Umbilical cord (tissue), 2 donors: ENCODE measurements at places on chromosomes 13 and 19. TPM values are rescaled to one million over a fixed set of nuclear protein-coding genes. Genes with fewer than 3 reads are reported as not detected.

- no peak for DNase-seq
Measured at GRCh38 chr13:77207943-77208342, 119.0 kb downstream of the MYCBP2 start.

- no peak for DNase-seq
Measured at GRCh38 chr19:49553451-49554271, 25.9 kb downstream of the RCN3 start.

- no peak for DNase-seq
Measured at GRCh38 chr19:35311901-35312665, 16.9 kb upstream of the CD22 start.

DNA sequence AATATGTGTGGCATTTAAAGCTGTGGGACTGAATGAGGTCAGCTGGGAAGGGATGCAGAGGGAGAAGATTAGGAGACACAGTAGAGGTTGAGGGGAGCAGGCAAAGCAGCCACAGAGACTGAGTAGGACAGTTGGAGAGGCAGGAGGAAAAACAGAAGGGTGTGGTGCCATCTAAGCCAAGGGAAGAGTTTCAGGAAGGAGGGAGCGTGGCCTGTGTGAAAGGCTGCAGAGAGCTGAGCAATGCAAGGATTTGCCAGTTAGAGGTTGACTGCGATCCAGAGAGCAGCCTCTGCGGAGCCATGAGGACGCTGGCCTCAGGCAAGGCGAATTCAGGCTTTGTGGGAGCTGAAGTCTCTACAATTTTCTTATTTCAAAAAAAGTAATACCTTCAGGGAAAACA lies 28.9 kb downstream of the SOX21 start:
- DNase-seq, result peak; percentile 63

GRCh38 chr13:75422028-75422427 lies 59.9 kb downstream of the TBC1D4 start:
- DNase-seq, result no peak

- no peak for DNase-seq
Measured at GRCh38 chr13:78594456-78594975, 8.8 kb downstream of the POU4F1 start.

DNA sequence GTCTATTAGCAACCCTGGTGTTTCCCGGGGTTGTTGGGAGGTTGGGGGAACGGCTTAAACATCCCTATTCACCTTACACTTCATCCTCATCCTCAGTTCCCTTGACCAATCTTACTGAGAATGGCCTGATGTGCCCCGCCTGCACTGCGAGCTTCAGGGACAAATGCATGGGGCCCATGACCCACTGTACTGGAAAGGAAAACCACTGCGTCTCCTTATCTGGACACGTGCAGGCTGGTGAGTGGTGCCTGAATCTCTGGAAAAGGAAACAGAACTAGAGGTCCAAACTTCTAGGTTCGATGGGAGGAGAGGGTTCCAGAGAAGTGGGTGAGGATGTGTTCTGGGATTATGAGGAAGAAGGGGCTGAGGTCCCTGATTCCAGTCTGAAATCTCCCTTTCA lies 5.9 kb downstream of the PINLYP start:
- DNase-seq, result no peak

DNA sequence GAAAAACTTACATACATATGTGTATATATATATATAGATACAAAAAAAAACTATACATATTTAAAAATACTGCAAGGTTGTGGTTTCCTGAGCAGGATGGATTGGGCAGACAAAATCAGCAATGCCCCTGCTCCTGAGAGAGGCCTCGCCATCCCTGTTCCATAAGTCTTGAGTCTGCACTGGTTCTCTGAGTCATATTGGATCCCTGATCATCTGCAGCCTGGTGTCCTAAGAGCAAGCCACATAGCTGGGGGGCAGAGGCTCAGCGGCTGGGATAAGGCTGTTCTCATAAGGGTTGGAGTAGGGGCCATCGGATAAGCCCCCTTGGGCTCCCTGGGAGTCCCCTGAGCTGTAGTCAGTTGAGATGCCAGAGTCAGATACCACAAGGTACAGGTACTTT lies 3.3 kb downstream of the SWSAP1 start:
- no peak for DNase-seq

DNA sequence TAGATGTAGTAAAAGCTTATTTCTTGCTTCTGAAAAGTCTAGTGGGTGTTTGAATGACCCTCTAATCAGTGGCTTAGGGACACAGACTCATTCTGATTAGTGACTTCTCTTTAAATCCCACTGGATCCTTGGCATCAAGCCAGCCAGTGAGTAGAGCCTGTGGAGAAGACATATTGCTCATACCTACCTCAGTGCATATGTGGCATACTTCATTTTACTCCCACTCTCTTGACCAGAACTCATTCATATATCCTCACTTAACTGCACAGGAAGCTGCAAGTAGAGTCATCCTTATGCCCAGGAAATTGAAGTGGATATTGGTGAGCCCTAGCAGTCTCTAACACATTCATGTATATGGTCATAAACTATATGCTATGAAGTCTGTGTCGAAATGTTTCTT lies 148.3 kb downstream of the PDS5B start:
- no peak for DNase-seq

GRCh38 chr19:51901860-51902259 lies 3.0 kb downstream of the ZNF649 start:
- DNase-seq, result no peak

GRCh38 chr13:94988654-94989053 lies 276.3 kb upstream of the SOX21 start:
- no peak for DNase-seq

- no peak for DNase-seq
Measured at GRCh38 chr13:80572923-80573316, 232.0 kb upstream of the SPRY2 start.

GRCh38 chr19:18386543-18387271 lies 749 bp downstream of the GDF15 start:
- DNase-seq, result no peak

DNA sequence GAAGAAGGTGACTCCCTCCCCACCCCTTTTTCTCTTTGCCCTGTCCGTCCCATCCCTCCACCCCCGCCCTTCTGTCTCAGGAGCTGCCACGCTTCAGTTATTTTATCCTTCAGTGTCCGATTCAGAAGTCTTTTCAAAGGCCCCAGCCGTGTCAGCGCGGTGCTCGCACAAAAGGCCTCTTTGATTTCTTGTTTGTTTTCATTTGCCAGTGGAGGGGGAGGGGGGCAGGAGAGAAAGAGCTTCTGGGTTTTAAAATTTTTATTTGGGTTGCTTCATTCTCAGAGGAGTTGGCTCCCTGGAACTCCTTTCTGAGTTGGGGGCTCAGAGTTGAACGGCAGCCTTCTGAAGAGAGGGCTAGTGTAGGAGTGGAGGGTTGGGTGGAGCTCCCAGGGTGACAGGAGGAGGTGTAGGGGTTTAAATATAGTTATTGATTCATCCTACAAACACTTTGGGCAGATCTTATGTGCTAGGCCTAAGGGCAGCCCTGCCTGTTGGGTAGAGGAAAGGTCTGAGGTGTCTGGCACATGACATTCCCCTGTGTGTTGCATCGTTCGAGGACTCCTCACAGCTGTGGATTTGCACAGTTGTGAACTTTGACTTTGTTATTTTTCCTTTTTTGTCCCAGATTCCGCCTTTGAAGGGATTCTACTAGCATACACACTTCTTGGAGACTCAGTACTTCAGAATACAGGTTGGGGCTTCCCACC lies 36.8 kb downstream of the NFIX start:
- DNase-seq, result no peak

DNA sequence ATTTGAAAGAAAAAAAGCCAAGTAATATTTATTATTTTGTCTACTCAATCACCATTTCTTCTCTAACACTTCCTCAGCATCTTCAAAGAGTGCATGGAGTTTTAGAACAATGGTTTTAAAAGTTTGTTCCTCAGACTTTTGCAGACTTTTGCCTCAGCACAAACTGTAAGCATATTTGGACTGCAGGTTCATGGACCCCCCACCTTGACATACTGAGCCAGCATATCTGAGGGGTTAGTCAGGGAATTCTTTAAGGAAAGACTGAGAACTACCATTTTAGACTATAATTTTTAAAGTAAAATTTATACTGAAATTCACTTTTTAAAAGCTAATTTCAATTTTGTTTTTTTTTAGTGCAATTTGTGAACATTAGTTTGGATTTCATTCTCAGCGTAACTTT lies 1676.8 kb upstream of the PCDH20 start:
- no peak for DNase-seq

GRCh38 chr19:30932854-30933253 lies 416.4 kb downstream of the TSHZ3 start:
- no peak for DNase-seq

DNA sequence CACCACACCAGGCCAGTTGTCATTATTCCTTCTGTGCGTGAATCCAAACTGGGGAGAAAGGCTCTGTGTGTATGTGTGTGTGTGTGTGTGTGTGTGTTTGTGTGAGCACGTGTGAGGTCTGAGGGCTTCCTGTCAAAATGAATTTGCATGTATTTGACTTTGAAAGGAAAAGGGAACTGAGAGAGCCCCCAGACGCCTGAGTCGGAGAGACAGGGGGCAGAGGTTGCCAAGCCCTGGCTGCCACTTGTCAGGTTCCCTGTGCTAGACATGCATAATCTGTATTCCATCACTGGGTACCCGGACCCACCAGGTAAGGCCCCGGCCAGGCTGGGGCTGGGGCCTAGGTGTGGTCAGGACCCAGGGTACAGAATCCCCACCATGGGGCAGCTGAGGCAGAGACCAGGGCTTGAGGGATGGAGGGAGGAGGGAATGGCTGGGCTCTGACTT lies at the start of gene CLEC17A:
Gene CLEC17A (plus strand): TSS at position 191 of the 447 bp plus-strand sequence. CDS start 77 bp downstream, at position 268.
- DNase-seq, result no peak

- DNase-seq, result no peak
Measured at GRCh38 chr13:90673746-90674145, 673.7 kb upstream of the MIR17HG start.

DNA sequence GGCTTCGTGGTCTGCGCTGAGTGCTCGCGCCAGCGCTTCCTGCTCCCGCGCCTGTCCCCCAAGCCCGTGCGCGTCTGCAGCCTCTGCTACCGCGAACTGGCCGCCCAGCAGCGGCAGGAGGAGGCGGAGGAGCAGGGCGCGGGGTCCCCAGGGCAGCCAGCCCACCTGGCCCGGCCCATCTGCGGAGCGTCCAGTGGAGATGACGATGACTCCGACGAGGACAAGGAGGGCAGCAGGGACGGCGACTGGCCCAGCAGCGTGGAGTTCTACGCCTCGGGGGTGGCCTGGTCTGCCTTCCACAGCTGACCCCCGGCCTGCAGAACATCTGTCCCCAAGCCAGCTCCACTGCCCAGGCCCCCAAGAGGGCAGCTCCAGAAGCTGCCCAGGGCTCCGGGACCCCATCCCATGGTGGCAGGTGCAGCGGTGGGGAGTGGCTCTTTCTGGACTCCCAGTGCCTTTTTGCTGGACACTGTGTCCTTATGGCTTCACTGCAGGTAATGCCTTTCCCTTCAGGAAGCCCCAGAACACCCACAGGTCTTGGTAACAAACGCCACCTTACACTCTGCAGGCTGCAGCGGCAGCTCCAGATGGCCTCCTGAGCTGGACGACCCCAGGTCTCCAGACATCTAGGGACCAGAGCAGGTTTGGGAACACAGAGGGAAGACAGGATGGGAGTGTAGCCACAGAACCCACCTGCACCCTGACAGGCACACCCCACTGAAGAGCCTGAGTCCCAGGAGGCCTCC lies 9.3 kb downstream of the PLEKHF1 start:
- no peak for DNase-seq

DNA sequence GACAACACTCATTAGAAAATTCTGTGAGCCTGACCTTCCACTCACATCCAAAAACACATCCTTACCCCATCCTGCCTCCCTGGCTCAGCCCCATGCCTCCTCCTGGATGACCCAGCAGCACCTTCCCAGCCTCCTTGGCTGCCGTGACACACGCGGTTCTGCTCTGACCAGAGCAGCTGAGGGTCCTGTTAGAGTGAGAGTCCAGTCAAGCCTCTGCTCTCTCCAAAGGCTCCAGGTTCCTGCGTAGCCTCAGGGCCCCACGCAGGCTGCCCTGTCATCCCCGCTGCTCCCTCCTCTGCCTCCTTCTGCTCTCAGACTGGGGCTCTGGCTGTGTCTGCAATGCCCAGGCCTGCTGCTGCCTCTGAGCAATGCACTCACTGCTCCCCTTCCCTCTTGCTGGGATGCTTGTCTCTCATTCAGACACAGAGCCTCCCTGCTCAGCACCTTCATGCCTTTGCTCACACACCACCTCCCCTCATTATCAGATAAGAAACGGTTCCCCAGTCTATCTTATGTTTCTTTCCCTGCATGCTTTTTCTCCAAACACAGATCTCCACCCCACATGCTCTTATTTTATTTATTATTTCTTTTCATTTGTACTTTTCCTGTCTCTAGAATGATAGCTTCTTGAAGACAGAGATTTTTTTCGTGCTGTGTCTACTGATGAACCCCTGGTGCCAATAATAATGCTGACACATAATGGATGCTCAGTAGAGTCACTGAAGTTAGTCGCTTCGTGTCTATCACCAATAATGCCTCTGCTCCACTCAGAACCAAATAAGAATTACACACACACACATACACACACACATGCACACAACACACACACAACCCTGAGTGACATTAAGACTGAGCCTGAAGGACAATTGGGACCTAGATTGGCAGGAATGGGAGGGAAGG lies 10.2 kb upstream of the SIGLEC6 start:
- DNase-seq, result no peak

- no peak for DNase-seq
Measured at GRCh38 chr13:107562203-107562602, 653.1 kb downstream of the LIG4 start.

DNA sequence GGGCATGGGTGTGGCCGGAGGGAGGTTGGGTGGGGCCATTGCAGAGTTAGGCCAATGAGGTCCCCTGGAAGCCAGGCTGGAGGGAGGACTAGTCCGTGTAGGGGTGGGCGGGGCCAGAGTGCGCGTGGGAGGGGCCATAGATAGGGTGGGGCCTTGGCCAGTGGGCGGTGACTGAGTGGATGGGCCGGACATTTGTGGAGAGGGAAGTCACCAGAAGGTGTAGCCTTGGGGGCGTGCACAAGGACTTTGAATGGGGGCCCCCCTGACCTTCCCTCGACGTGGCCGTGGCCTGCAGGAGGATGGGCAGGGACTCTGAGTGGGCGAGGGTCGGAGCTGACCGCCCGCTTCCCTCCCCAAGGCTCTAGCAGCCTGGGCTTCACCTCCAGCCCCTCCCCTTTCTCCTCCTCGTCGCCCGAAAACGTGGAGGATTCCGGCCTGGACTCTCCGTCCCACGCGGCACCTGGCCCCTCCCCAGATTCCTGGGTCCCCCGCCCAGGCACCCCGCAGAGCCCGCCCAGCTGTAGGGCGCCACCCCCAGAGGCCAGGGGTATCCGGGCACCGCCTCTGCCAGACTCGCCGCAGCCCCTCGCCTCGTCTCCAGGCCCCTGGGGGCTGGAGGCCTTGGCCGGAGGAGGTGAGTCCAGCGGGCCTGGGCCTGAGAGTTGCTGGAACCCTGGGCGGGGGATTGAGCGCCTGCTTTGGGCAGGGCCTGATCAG lies 16.5 kb upstream of the B3GNT3 start:
- no peak for DNase-seq

N4BP2L1 gene
- total RNA-seq, result 9.6 TPM

WTIP gene
- 51.5 TPM for total RNA-seq

ACP7 gene
- total RNA-seq, result 0.24 TPM

SOX21 gene
- 0.24 TPM for total RNA-seq

ZNF729 gene
- total RNA-seq, result 10.6 TPM

CAMSAP3 gene
- 1.2 TPM for total RNA-seq

CCDC9 gene
- 4.6 TPM for total RNA-seq

CGB8 gene
- total RNA-seq, result not detected

UBXN6 gene
- total RNA-seq, result 169 TPM

ZNF471 gene
- 12.8 TPM for total RNA-seq
